ENCODE measurements at places on chromosomes 16 and 17. TPM values are rescaled to one million over a fixed set of nuclear protein-coding genes. Genes with fewer than 3 reads are reported as not detected.

GRCh38 chr17:3867606-3868005 lies 21.6 kb upstream of the NCBP3 start:
- DNase-seq: no peak

DNA sequence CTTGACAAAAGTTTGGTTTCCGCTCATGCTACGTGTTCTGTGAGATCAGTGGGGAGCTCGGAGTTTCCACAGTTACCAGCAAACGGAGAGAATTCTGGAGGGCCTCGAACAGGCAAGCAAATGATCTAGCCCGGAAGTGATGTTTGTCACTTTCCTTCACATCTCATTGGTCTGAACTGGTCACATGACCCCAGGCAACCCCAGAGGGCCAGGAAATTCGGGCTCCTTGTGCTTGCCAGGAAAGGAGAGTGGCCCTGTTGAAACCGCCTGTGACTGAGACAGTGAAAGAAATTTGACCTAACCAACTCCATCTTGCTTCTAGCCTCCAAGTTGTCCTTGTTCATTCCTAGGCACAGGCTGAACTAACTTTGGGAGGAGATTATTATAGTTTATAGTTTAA lies 23.0 kb downstream of the SPPL2C start:
- no peak for DNase-seq

- DNase-seq: no peak
Observed at GRCh38 chr17:39863244-39863917, 731 bp downstream of the IKZF3 start.

GRCh38 chr17:21034340-21035235 lies 8.2 kb downstream of the USP22 start:
- no peak for DNase-seq

GRCh38 chr17:16444258-16444886 lies 29.0 kb downstream of the TRPV2 start:
- DNase-seq: no peak

GRCh38 chr16:10181196-10182162 lies 749 bp downstream of the GRIN2A start:
- peak; percentile 87 for DNase-seq

DNA sequence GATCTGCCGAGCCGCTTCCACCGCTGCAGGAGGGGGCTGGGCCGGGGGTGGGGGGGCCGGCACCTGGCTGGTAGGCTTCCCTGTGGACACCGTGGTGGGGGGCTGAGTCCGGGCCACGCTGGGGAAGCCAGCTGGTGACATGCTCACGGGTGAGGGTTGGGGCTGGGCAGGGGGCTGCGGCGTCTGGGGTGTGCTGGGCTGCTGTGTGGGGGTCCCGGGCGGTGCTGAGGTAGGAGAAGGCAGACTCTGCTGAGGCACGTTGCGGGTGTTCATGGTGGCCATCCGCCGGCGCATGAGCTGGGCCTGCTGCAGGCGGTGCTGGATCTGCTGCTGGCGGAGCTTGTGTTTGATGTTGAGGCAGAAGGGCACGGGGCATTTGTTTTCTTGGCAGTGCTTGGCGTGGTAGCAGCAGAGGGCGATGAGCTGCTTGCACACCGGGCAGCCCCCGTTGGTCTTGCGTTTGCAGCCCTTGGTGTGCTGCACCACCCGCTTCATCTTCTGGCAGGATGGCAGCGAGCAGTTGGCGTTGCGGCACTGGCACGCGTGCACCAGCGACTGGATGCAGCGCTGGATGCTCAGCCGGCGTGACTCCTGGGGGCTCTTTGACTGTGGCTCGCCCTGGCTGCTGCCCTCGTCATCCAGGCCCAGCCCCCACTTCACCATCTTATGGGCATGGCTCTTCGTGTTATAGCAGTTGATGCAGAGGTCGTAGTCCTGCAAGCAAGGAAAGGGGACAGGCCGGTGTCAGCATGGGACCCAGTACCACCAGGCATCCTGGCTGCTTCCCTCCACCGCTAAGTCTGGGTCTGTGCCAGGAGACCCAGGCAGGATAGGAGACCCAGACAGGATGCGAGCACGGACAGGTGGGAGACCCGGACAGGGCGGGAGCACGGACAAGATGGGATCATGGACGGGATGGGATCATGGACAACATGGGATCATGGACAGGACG lies 12.1 kb upstream of the TRAP1 start:
- no peak for DNase-seq

DNA sequence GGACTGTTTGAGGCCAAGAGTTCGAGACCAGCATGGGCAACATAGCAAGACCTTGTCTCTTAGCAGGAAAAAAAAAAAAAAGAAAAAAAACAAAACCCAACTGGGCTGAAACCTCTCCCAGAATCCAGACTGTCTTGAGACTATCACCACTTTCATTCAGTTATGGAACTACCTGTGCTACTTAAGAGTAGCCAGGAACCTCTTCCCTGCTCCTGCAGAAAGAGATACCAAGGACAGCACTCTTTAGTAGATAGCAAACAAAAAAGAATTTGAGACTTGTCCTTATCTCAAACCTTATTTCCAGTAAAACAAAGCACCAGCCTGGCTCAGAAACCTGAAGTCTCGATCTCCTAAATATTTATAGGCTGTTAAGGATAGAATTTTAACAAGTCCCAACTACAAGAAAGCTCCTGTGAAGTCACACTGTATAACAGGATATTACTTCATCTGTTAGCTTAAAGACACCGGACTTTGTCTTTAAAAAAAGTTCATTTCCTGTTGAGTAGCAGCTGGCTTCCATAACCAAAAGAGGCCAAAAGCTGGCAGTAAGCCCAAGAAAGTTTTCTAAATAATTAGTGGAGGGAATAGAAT lies 5.1 kb downstream of the CDR2 start:
- DNase-seq: peak; percentile 58

DNA sequence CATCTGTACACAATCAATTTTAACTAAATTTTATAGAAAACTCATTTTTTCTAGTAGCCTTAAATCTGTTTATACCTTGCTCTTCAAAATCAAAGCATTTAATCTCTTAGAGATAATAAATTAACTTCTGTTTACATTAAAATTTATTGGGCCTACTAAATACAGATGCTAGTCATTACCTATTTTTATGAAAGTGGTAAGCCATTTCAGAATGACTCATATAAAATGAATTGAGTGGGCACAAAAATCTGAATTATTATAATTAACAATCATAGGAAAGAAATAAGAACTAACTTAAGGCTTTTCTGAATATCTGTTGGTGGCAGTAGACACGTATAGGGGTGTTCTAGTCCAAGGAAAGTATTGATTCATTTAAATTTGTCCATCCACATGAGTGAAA lies 157.9 kb downstream of the KCNJ2 start:
- no peak for DNase-seq

- DNase-seq: no peak
Observed at GRCh38 chr16:1525871-1526607, 7.4 kb upstream of the TMEM204 start.

DNA sequence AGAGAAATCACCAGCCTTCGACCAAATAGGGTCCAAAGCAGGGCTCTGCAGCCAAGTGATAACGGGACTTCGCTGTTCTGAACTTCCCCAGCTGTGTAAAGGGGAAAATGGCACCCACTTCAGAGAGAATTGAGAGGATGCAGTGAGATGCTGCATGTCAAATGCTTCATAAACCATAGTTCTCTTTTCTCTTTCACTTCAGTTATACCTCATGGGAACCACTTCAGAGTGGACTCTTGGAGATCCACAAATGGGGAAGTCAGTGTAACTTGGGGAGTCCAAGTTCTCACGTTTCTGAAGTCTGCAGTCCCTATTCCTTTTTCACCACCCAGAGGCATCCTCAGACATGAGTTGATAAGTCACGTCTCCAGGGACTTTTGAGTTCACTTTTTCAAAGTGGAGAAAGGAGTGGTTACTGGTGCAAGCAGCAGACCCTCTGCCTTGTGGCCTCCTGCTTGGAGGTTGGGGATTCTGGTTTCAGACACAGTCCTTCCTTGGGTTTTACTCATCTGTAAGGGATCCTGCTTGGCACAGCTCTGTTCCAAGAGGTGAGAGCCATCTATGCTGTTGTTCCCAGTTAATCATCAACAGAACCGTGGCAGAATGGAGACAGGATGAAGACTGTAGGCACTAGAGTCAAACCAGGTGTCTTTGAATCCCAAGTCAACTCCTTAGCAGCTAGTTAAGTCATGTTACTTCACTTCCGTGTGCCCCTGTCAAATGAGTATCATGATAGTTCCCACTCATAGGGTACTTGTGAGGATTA lies 123.4 kb upstream of the NOL11 start:
- DNase-seq: no peak

GRCh38 chr16:58343562-58343961 lies 48.7 kb upstream of the GINS3 start:
- no peak for DNase-seq

DNA sequence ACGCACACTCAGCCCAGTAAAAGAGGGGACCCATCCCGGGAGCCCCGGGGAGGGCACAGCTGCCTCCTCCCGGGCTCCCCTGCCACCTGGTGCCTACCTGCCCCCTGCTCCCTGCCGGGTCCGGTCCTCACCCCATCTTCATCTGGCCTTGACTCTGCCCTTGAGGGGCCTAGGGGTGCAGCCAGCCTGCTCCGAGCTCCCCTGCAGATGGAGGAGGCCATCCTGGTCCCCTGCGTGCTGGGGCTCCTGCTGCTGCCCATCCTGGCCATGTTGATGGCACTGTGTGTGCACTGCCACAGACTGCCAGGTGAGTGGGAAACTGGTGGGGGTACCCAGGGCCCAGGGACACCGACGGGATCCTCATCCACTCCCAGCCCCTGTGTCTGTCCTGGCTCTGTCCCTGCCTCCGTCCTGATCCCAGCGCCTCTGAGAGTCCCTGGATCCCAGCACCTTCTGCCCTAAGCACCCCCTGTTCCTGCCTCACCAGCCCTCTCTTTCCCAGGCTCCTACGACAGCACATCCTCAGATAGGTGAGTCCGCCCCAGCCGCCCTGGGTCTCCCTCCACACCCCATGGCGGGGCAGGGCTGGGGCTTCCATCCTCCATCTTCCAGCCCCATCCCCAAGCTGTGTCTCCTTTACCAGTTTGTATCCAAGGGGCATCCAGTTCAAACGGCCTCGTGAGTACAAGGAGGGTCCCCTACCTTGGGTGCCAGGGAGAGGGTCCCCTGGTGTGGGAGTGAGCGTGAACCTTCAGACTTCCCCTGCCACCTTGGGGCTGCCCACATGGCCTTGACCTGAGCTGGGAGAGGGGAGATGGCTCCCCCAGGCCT lies 574 bp downstream of the LAT start:
- no peak for DNase-seq

DNA sequence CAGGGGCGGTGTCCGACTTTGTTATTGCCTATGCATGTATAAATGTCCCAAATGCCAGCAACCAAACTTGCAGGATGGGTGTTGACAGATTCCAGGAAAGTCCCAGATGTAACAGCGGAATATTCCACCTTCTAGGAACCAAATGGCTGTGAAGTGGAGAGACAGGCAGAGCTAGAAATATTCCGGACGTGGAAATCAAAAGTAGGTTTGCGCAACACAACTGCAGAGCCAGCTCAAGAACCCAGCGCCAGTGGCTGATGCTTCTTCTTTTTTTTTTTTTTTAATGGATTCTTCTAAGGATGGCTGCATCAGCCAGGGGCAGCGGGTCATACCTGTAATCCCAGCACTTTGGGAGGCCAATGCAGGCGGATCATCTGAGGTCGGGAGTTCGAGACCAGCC lies 601.7 kb downstream of the MAF start:
- DNase-seq: no peak

DNA sequence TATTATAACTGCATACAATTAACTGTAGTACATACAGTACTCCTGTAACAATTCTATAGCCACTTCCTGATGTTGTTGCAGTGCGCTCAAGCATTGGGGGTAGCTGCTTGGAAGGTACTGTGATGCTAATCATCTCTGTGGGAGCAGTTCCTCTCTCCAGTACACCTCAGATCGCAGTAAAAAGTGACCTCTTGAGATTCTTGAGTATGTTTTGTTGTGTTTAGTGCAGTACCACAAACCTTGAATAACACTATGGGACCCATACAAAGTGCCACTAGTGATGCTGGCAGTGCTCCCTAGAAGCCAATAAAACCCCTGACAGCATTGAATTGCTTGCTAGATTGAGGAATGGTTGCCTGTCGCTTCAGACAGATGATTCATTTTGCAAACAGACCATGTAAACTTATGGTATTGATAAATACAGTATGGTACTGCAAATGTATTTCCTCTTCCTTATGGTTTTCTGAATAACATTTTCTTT lies 193.0 kb downstream of the SPECC1 start:
- no peak for DNase-seq

DNA sequence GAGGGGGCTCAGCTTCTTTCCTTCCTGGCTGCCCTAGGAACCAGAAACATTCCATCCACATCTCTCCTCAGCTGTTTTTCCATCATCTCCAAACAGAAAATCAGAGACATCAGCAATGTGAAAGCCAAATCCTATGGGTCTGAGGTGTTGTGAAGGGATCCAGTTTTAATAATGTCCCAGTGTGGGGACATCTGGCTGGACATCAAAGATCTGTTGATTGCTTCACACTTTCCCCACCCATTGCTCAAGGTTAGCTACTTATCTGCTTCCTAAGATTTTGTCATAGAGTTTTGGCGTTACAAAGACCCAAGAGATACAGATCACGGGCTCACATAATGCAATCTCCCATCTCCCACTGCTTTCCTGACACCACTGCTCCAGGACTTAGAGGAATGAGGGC lies 47.8 kb upstream of the AXIN2 start:
- DNase-seq: no peak

DNA sequence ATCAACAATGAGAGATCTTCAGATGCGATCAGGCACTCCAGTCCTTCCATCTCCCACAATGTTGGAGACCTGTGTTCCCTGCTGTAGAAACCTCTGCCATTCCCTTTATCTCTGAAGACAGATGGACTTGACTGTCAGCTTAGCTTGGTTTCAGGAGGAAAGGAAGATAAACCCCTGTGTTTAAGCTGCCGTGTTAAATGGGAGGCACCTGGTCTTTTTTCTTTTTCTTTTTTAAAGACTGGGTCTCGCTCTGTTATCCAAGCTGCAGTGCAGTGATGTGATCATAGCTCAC lies 63.1 kb downstream of the USP22 start:
- DNase-seq: no peak

DNA sequence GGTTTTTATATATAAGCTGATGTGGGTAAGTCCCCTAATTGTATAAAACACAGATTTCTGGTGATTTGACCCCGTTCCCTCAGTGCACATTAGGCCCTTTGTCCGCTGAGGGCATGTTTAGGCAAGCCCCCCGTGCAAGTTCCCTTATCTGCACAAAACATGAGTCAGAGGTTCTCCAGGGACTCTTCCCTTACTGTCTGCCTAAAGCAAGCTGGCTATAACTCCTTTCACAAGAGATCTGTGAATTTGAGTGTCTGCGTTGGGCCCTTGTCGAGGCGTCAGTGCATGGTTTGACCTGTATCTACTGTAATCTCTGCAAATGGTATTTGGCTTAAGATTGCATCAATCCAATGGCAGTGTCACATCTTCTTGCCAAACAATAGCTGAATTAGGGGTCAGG lies 712.8 kb downstream of the CDH8 start:
- DNase-seq: no peak

GRCh38 chr16:25172831-25173230 lies 43.9 kb upstream of the AQP8 start:
- no peak for DNase-seq

- DNase-seq: no peak
Observed at GRCh38 chr16:23581764-23582163, 14.4 kb downstream of the NDUFAB1 start.

- no peak for DNase-seq
Observed at GRCh38 chr17:15392326-15392741, 50.9 kb upstream of the TEKT3 start.

The CPHXL gene
- polyA plus RNA-seq: not detected

The EVPL gene
- 0.14 TPM for polyA plus RNA-seq

The RNU2-1 gene
- polyA plus RNA-seq: not detected

The EPX gene
- 0.63 TPM for polyA plus RNA-seq

The ELAC2 gene
- polyA plus RNA-seq: 49.5 TPM

The SLFN12L gene
- polyA plus RNA-seq: 0.72 TPM

The SLC5A11 gene
- polyA plus RNA-seq: 0.72 TPM

The CCDC144A gene
- 2.8 TPM for polyA plus RNA-seq

Measured in muscle of back (tissue), 13 donors.